ENCODE measurements at places on chromosomes 11 and 22.

DNA sequence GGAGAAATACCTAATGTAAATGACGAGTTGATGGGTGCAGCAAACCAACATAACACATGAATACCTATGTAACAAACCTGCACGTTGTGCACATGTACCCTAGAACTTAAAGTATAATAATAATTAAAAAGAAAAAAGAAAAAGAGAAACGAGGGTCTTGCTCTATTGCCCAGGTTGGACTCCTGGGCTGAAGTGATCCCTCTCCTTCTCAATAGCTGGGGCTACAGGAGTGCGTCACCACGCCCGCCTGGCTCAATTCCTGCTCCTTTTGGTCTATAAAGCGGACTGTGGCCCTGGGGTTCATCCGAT lies 521 bp upstream of the PTS start:
- DNase-seq = no peak

DNA sequence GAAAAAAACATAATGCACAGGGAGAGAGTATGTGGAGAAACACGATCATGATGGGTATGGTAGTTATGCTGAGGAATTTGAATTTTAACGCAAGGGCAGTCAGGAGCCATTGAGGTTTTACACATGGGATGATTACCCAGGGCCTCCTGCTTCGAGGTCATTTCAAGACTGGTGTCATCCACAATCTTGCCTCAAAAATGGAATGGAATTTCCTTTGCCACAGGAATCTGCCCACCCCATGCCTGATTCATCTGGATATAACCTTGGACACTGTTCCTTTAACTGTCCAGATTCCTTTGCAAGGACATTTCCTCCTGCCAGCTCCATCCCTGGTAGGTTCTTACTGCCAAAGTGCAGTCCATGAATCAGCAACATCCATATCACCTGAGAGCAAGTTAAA lies 655.9 kb upstream of the TENM4 start:
- DNase-seq = no peak

- DNase-seq = no peak
These were observed 33.8 kb upstream of the APOA1 start for GRCh38 chr11:116871248-116871647.

GRCh38 chr22:30502911-30503310 lies 2.6 kb downstream of the SEC14L4 start:
- no peak for DNase-seq

DNA sequence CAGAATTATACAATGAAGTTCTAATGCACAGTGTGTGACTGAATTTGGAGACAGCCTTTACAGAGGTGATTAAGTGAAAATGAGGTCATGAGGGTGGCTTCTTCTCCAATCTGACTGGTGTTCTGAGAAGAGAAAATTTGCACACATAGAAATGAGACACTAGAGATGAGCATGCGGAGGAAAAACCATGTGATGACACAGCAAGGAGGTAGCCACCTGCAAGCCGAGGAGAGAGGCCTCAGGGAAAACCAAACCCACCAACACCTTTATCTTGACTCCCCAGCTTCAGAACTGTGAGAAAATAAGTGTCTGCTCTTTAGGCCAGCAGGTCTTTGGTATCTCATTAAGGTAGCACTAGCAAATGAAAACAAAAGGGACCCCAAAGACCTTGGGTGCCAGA lies 93.2 kb downstream of the GGTLC2 start:
- DNase-seq = no peak

- DNase-seq = no peak
These were observed 51.6 kb downstream of the SHANK2 start for GRCh38 chr11:71200761-71201160.

GRCh38 chr22:47626428-47627390 lies 864.3 kb downstream of the TBC1D22A start:
- peak; percentile 33 for DNase-seq

DNA sequence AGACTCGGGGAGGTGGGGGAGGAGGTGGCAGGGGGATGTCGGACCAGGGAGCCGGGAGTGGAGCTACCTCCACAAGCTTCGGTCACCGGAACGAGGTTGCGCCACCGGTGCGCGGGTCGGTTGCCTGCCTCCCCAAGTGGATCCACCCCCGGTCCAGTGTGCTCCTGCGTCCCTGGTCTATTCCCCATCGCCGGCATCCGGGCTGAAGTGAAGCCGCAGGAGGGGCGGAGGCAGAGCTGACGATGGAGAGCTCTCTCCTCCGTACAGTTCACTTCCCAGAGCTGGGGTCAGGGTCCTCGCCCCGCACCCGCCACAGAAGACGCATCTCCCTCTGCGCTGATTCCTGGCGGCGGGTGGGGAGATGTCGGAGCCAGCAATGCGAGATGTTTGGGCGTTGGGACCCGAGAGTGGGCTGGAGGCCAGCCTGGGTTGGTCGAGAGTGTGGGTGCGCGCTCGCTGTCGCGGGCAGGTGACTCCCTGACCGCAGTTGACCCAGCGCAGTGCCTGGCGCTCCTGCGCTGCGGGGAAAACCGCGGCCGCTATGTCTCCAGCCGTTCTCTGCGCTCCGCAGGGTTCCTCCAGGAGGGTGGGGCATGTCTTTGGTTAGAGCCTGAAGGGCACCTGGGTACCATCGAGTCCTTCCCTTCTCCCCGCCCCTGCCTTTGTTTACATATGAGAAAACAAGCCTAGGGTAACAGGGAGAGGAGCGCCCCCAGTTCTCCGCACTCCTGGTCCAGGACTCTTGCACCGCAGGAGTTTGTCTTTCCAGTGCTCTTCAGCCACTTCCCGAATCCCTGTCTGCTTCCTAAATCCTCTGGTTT lies 1.7 kb downstream of the C11orf96 start:
- no peak for DNase-seq

DNA sequence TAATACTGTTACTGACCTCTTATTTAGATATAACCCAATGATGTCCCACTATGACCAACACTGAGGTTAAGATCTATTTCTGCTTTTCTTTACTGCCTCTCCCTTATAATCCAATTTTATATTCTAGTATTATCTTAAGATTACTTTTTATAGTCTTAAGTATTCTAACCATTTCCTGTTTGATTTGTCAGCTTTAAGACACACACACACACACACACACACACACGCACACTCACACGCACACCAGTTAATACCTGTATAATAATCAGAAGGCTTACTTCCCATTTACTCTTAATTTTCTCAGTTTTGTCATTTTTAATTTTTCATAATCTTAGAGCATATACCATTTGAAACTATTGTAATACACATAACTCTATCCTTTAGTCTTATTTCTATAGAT lies 226.0 kb upstream of the C11orf87 start:
- no peak for DNase-seq

DNA sequence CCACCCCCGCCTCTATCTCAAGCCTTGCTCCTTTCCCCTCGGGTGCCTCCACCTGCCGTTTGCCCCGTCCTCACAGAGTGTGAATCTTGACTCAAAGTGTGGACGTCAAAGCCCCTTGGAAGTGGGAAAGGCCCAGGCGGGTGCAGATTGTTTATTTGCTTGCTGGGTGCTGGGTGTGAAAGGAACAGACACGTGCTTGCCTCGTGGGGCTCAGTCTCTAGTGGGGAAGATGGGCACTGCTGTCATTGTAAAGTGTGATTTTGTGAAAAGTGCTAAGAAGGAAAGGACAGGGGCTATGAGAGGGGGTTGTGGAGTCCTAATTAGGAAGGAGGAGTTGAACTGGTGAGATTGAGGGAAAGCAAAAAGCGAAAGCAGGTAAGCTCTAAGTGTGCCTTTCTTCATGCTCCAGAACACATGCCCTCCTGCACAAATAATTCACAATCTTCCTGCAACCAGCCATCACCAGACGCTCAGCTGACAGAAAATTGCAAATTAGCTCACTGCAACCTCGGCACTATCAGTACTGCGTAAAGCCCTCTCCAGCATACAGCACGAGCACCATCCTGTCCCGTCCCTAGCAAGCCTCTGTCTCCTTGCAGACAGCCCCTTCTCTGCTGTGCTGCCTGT lies 9.7 kb upstream of the GCAT start:
- DNase-seq = no peak

GRCh38 chr22:47846206-47846605 lies 1083.8 kb downstream of the TBC1D22A start:
- no peak for DNase-seq

DNA sequence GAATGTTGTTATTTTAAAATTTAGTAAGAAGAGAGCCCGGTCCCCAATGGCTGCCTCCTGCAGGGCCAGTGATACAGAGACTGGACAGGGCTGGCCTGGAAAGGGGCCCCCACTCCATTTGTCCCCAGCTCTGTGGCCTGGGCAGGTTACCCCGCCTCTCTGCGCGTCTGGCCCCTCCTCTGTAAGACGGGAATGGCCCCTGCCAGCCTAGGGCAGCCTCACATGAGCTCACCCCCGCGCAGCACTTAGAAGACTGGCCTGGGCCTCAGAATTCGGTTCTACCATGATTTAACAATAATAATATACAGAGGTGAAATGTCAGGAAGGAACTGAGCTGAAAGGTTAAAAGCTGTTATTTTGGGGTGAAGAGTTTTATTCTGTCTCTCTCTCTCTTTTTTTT lies 1.3 kb downstream of the APOBEC3G start:
- DNase-seq = no peak

- no peak for DNase-seq
These were observed 65.7 kb upstream of the LMO1 start for GRCh38 chr11:8329336-8329735.

GRCh38 chr11:6249770-6250555 lies 9.7 kb upstream of the CCKBR start:
- no peak for DNase-seq

- DNase-seq = no peak
These were observed 6.1 kb downstream of the MICALL1 start for GRCh38 chr22:37912171-37912570.

- DNase-seq = no peak
These were observed 49.9 kb downstream of the MAML2 start for GRCh38 chr11:96293109-96293508.

GRCh38 chr22:38089474-38089851 lies 5.5 kb upstream of the SLC16A8 start:
- DNase-seq = no peak

GRCh38 chr22:25083807-25084200 lies 115.9 kb upstream of the CRYBB3 start:
- DNase-seq = no peak
